ENCODE measurements at places on chromosomes 4 and X.

DNA sequence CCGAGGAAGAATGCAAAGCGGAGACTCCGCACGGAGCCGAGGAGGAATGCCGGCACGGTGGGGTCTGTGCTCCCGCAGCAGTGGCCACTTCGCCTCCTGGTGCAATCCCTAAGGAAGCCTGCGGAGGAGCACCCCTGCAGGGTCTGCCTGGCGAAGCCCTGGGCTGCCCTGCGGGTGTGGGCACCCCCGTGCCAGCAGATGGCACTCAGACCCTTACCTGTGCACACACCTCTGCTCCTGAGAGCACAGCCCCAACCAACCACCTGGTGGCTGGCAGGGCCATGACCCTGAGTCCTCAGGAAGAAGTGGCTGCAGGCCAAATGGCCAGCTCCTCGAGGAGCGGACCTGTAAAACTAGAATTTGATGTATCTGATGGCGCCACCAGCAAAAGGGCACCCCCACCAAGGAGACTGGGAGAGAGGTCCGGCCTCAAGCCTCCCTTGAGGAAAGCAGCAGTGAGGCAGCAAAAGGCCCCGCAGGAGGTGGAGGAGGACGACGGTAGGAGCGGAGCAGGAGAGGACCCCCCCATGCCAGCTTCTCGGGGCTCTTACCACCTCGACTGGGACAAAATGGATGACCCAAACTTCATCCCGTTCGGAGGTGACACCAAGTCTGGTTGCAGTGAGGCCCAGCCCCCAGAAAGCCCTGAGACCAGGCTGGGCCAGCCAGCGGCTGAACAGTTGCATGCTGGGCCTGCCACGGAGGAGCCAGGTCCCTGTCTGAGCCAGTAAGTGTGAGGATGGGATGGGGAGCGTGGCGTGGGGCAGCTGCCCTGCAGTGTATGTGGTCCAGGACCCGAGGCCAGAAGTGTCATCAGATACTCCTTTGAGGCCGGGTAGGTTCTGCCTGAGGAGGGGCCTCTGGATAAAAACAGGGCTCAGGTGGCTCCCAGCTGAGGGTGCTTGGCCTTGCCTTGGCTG lies 7.0 kb downstream of the TACC3 start:
- DNase-seq = no peak

DNA sequence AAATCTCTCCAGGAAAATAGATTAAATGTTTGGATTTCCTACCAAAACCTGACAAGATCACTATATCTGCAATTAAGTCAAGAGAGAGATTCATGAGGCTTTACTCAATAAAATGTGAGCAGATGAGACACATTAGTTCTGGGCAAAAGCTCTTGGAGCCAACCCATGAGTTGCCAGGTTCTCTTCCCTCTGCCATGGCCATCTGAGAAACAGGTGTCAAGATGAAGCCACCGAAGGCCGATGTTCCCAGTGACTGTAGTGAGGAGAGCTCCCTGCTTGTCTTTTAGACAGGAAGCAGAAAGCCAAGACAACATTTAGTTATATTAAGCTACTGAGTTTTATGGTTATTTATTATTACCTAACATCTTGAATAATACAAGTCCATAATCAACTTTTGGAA lies 1068.7 kb downstream of the STPG2 start:
- DNase-seq = no peak

- DNase-seq = peak; percentile 27
Observed at GRCh38 chrX:69021141-69021960, 143.9 kb downstream of the PJA1 start.

DNA sequence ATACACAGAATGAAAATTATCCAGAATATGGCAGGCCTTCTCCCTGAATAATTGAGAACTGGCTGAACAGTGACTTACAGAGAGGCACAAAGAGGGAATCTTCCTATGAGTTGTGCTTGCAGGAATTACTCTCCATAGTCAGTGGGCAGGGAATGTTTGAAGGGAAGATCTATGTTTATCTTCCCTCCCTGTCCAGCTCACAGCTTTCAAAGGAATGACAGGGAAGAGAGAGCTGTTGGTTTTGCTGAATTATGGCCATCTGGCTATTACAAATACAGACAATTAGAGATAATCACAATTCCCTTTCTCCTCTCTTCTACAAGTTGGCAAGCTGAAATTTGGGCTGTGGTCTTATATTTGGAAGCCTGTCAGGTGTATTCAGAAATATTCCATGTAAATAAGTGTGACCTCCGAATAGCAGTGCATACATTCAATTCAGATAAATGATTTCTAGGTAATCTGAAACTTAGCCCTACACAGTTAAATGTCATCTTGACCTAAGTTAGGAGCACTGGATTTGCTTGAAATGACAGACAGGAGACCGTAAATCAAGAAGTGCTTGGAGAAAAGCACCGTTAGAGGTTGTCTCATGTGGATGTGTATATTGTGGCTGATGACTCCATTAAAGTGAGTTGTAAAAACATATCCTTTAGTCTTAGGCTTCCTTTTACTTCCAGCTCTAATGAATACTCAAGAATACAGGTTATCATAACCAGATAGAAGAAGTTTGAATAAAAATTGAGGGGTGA lies 136.8 kb downstream of the C4orf33 start:
- no peak for DNase-seq

GRCh38 chr4:1472911-1473518 lies 66.8 kb upstream of the NKX1-1 start:
- no peak for DNase-seq

- no peak for DNase-seq
Observed at GRCh38 chr4:40247350-40247749, 50.5 kb downstream of the RHOH start.

- no peak for DNase-seq
Observed at GRCh38 chr4:91057871-91058270, 930.7 kb downstream of the CCSER1 start.

- DNase-seq = no peak
Observed at GRCh38 chrX:113473418-113473817, 632.8 kb upstream of the AMOT start.

GRCh38 chr4:120682981-120683380 lies 239.5 kb downstream of the PRDM5 start:
- DNase-seq = no peak

DNA sequence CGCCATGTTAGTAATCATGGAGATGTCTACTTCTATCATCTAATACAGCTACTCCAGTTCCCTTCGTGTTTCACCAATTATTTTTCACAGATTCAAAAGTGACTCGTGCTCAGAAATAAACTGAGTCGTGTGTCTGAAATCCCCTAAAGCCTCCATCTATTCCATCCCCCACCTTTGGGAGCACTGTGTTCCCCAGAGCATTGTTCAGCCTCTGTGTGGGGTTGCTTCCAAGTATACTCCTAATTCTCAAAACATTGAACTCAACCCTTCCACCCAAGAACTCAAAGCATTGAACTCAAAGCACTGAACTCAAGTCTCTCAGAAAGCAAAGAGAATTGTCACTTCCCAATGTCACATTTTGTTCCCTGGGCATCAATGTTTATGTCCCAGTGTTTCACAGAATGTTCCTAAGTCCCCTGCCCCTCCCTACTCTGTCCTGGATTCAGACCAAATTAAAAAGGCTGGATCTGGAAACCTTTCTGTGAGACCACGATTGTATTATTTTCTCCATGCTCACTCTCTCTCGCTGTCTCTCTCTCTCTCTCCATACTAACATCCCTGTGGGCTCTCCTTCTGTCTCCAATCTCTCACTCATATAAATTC lies 138.5 kb upstream of the QRFPR start:
- DNase-seq = no peak

GRCh38 chr4:29853833-29854232 lies 866.3 kb upstream of the PCDH7 start:
- no peak for DNase-seq

GRCh38 chr4:108891896-108892590 lies 129.2 kb upstream of the ETNPPL start:
- DNase-seq = no peak

DNA sequence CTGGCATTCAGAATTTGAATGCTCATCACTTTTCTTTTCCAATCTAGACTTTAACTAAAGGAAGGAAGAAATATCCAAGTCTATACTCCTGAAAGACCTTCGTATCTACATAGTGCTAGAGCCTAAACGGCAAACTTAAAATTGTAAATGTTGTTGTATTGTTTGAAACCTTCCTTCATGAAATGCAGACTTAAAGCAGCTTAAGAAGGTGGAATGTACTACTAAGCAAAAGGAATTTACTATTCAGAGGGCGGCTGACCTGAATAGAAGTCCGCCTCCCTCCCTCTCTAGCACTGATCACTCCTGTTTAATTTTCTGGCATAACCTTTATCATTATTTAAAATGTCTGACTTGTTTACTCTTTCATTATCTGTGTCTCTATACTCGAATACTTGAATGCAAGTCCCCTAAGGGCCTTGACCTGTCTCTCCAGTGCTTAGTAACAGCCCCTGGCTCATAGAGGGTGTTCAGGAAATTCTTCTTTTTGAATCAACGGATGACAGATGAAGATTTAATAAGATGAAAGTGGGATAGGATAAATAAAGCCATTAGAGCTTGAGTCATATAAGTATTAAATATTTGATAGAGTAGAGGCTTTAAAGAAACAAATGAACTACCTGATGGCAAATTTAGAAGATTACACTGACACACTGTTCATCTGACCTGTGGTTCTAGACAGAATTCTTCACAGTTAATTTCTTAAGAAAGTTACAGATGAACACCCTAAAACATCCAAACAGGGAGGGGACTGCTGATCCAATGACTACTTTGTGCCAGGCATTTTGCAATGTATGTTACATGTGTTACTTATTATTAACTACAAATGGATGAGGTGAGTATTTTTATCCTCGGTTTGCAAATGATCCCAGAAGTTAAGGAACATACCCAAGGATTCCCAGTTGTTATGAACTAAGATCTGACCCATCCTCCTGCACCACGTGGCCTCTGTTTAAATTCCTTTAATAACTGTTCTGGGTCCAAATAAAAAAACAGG lies 20.2 kb upstream of the RBPJ start:
- no peak for DNase-seq

DNA sequence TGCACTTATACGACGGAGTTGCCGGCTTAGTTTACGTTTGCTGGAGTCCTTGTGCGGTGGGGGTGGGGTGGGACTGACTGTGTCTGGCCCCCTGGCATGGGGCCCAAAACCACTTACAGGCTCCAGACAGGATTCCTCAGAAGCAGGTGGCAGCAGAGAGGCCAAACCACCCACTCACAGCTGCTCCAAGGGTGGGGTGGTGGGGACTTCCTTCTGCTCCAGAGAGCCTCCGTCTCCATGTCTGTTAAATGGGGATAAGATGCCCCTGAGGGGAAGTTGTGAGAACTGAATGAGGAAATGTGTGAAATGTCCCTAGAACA lies 36.7 kb downstream of the PSAPL1 start:
- no peak for DNase-seq

DNA sequence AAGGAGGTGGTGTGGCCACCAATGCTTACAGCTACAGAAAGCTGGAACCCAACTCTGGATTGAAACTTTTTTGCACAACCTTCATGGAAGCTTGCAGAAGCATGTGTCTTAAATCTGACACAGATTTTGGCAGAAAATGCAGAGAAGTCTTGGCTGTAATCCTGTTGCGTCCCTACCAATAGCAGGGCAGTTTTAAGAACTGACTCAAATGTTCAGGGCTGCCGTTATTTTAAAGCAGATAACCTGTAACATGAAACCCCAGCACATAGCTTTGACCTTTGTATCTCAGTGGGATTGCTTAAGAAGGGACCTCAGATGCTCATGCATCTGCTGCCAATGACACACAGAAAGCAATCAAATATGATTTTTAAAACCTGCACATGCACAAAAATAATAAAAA lies at the start of gene VEGFD:
VEGFD (minus strand) TSS at position 110 of the 400 bp plus-strand sequence. CDS start 467 bp downstream, outside the sequence.
- DNase-seq = no peak

Data from ascending aorta (tissue), 2 donors.